NCI-H1105 (cell line): ENCODE measurements at places on chromosomes 2 and 18.

DNA sequence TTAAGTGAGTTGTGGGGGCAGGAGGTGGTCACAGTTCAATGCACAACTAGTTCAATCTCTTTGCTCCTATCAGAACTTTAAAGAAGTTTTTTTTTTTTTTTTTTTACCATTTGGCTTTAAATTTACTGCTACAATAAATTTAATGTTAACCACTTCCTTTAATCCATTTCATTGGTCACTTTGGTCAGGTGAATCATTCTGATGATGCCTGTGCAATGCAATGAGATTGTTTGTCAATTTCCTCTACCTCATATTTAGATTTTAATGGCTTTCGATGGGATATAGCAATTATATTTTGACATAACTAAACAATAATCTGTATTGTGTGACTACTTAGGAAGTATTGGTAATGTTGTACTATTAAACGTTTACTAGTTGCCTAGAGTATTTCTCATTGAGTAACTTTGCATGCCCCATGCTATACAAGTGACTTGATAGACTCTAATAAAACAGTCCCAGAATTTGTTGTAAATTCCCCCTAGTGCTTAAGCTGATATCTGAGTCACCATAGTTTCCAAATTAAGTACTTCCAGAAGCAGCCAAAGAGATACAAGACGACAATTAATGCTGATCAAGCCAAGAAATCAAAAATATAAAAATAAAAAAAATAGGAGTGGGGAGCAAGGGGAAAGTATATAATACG lies 52.9 kb upstream of the SERPINB2 start:
- DNase-seq, result no peak

DNA sequence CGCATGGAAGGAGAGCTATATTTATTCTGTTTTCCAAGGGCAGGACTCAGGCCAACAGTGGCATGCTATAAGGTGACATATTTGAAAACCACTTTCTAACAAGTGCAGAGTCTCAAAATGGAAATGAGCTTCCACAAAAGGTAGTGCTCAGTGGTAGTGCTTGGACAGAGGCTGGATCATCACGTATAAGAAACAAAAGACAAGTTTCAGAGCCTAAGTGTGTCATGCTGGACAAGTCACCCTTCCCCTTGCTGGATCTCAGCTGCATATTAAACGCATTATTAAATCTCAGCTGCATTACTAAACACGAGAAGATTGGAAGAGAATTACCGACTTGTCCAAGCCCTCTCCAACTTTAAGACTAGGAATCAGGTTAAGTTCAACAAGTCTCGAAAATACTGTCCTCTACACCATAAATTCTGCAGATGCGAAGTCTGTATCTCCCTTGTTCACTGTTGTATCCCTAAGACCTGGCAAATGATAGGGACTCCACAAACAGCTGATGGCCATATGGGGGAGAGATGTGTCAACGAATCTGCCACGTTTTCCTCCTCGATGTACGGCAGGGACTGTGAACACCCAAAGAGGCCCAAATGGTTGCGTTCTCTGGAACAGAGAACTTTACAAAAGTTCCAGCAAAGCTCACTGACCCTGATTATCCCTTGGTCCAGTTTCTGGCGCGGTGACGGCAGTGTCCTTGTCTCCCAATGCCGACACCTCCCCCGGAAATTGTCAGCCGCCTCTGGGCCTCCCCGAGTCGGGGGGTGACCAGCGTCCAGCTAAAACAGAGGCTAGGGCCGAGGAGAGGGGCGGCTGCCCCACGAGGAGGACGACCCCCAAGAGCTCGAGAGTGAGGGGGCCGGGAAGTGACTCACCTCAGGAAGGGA lies 611 bp downstream of the NOL10 start:
- DNase-seq, result no peak

DNA sequence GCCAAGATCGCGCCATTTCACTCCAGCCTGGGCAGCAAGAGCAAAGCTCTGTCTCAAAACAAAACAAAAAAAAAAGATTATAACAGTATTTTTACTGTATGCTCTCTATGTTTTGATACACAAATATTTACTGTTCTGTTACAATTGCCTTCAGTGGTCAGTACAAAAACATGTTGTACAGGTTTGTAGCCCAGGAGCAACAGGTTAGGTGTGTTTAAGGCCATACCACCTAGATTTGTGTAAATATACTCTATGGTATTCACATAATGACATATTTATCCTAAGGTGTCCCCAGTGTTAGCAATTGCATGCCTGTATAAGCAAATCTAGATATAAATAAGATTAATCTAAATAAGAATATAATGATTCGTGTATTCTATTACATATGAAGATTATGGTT lies 625.0 kb downstream of the TMEM182 start:
- DNase-seq, result no peak

DNA sequence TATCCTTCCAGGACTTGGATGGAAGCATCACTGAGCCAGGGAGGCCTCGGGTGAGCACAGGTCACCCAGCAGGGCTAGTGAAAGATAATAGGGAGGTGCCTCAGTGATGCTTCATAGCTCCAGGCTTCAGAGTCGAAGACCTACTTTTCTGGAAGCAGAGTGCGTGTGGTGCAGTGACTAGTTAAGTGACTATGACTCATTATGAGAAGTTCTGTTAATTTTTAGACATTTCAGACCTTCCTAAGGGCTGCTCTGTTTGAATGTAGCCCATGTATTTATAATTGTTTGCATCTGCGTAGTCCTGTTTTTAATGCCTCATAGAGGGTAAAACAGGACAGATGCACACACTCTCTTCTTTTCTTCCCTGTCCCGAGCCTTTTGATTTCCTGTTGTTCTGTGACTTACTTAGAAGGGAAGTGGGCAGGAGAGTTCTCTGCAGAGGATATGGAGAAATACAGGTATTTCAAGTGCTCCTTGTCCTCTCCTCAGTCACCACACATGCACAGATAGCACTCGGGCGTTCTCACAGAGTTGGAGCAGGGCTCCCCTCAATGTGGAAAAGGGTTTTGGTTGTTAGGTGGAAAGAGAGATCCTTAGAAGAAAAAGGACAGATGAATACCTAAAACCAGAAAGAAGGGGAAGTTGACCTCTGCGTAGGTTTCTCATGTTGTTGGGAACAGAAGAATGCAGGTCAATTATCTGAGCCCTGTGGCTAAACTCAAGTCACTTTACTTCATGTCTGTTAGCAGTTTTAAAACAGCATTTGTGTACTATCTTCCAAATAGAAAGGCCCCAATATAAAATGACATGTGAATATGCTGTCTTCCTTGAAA lies 34.7 kb downstream of the RALB start:
- DNase-seq, result no peak

DNA sequence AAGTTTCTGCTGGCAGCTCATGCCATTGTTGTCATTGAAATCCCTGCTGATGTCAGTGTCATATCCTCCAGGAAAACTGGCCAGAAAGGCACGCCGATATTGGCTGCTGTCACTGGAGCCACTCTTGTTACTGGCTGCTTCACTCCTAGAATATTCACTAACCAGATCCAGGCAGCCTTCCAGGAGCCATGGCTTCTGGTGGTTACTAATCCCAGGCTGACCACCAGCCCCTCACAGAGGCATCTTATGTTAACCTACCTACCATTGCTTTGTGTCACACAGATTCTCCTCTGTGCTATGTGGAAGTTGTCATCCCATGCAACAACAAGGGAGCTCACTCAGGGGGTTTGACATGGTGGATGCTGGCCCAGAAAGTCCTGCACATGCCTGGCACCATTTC lies 27.0 kb upstream of the MTX2 start:
- DNase-seq, result no peak

DNA sequence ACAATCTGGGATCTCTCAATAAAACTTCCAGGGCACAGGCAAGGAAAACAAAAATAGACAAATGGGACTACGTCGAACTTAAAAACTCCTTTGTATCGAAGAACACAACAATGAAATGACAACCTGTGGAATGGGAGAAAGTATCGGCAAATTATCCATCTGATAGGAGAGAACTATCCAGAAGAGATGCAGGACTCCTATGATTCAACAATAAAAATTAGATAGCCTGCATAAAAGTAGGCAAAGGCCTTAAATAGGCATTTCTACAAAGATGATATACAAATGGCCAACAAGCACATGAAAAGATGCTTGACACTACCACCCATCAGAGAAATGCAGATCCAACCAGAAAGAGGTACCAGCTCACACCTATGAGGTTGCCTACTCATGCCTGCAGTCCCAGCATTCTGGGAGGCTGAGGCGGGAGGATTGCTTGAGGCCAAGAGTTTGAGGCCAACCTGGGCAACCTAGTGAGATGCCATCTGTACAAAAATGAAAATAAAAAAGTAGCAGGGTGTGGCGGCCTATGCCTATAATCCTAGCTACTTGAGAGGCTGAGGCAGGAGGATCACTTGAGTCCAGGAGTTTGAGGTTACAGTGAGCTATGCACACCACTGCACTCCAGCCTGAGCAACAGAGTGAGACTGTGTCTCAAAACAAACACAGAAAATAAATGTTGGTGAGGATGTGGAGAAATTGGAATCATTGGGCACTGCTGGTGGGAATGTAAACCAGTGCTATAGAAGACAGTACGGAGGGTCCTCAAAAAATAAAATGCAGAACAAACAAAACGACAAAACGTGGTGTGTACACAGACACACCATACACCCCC lies 21.6 kb downstream of the TWIST2 start:
- DNase-seq, result no peak

GRCh38 chr2:199462347-199462955 lies 4.7 kb upstream of the SATB2 start:
- no peak for DNase-seq

DNA sequence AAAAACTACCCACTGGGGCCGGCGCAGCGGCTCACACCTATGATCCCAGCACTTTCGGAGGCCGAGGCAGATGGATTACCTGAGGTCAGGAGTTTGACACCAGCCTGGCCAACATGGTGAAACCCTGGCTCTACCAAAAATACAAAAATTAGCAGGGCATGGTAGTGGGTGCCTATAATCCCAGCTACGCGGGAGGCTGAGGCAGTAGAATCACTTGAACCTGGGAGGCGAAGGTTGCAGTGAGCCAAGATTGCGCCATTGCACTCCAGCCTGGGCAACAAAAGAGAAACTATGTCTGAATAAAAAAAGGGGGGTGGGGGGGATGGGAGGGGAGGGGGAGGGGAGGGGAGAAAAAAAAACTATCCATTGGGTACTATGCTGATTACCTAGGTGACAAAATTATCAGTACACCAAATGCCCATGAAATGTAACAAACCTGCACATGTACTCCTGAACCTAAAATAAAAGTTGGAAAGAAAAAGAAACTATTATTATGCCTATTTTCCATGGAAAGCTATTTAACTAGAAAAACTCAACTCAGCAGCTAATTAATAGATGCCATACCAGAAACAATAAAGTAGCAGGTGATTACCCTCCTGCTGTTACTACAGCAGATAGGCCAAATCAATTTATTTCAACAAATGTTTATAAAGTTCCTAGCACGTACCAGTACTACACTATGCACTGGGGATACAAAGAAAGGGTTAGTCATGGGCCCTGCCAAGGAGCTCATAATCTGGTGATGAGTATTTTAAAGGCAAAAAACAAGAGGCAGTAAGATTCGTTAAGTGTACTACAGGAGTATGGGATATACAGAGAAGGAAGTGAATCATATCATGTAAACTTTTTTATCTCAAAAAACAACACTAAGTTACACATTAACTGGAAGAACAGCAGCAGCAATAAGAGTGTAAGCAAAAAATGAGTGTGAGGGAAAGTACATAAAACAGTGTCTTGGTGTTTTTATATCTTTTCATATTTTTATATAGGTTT lies 112.8 kb upstream of the SLC39A10 start:
- DNase-seq, result no peak

DNA sequence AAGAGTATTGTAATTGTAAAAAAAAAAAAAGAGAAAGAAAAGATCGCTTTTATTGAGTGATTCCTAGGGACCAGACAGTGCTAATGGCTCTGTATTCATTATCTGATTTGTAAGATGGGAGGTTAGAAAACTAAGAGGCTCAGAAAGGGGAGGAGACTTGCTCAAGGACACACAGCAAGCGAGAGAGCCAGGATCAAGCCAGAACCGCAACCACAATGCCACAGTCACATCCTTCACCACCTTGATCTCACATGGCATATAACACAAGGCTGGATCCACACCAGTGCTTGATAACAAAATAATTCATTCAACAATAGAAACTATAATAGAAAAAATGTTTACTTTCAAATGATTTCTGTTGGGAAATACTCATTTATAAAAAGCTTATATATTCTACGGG lies 37.5 kb downstream of the TFCP2L1 start:
- no peak for DNase-seq

- no peak for DNase-seq
Observed at GRCh38 chr2:22970284-22970975, 414.5 kb upstream of the KLHL29 start.

DNA sequence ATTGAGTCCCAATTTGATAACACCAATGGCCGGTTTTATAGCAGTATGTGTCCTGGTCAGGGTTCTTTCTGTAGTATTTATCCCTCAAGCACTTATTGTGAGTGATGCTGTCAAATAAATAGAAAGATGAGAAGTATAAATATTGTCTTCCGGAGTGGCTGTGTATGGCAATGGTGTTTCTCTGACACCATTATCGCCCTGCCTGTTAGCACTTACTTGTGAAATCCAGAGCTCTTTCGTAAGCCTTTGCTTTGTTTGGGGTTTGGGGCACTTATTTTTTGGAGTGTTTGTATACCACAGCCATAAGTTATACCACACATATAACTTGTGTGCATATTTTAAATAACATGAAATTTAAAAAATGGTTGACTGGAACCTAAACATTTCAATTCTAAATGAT lies 29.3 kb downstream of the CD8B2 start:
- DNase-seq, result no peak

DNA sequence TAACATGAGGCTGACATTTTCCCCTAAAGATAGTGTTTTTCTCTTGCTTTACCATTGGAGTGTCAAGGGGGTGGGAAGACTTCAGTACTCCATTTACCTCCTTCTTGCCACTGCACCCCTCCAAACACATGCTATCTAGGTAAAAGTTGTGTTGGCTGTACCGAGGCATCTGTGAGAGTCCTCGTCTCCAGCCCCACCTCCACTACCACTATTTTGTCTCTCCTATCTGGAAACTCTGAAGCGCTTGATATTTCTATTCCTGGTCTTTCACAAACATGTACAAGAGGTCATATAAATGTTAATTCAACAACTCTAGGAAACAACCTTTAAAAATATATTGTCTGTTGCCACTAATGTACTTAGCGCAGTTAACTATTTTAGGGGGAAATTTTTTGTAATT lies 132.6 kb downstream of the PKP4 start:
- DNase-seq, result no peak

- no peak for DNase-seq
Observed at GRCh38 chr2:159010963-159011362, 42.5 kb downstream of the TANC1 start.

DNA sequence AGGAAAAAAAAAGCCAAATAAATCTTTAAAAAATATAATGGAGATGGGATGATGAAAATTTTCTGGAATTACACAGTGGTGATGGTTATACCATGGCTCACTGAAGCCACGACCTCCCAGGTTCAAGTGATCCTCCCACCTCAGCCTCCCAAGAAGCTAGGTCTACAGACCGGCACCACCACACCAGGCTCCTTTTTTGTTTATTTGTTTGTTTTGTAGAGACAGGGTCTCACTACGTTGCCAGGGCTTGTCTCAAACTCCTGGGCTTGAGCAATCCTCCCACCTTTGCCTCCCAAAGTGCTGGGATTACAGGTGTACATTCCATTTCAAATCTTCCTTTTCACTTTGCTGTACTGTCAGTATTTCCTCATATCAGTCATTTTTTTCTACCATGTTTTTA lies 61.7 kb downstream of the CHRNA1 start:
- no peak for DNase-seq
